Stimulated activated CD4-positive, alpha-beta T cell treated with anti-CD3 and anti-CD28 coated beads, TNF-alpha, amount 100 ng/mL, for 4 hours (primary cell): ENCODE measurements at places on chromosomes 3 and 15.

- DNase-seq, result no peak
These were observed 59.9 kb downstream of the FOXP1 start for GRCh38 chr3:71523628-71524027.

DNA sequence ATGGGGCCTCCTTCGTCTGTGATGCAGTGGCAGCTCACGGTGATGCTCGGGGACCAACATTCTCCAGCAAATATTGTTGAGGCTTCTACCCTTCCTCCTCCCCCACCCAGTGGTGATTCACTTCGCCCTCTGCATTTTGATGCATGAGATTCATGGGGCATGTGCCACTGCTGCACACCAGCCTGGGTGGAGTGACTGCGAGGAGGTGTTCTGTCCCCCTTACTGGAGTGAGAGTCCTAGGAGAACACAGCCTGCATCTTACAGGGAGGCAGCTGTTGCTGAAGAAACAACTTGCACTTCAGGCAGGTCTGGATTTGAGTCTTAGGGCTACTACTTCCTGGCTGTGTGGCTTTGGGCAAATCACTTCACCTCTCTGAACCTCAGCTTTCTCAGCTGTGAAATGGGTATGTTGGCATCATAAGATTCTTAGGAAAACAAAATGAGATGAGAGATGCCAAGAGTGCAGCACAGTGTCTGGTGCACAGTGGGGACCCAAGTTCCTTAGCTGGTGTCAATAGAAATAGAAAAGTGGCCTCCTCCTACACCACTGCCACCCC is 10.2 kb upstream of the SKOR1 start:
- no peak for DNase-seq

GRCh38 chr3:11607816-11608215 is 35.9 kb downstream of the VGLL4 start:
- no peak for DNase-seq

GRCh38 chr3:114218006-114218405 is 19.4 kb downstream of the ZNF80 start:
- DNase-seq, result no peak
